HepG2 (cell line): ENCODE measurements at places on chromosomes 16 and 17. TPM values are rescaled to one million over a fixed set of nuclear protein-coding genes. Genes with fewer than 3 reads are reported as not detected.

The IGSF6 gene
- total RNA-seq, result not detected in 2 replicates

The TBC1D3K gene
- not detected in 2 replicates for total RNA-seq

The HOXB13 gene
- not detected in 2 replicates for total RNA-seq

The EVI2B gene
- not detected in 2 replicates for total RNA-seq

The ZNF469 gene
- not detected in 2 replicates for total RNA-seq

The LAT gene
- total RNA-seq, result 0.28 and 2.0 TPM in 2 replicates

The CEP112 gene
- 2.7 and 3.4 TPM in 2 replicates for total RNA-seq

The B4GALNT2 gene
- not detected in 2 replicates for total RNA-seq

The GPR139 gene
- not detected in 2 replicates for total RNA-seq

The CSNK2A2 gene
- total RNA-seq, result 46.4 and 75.8 TPM in 2 replicates

The AURKB gene
- total RNA-seq, result 67.7 and 75.3 TPM in 2 replicates

The CCL5 gene
- 0.13 TPM in 1 of 2 replicates, not detected in the other for total RNA-seq

The KRTAP4-1 gene
- not detected in 2 replicates for total RNA-seq

The SOX8 gene
- total RNA-seq, result 0.15 and 0.20 TPM in 2 replicates

The PHKG2 gene
- total RNA-seq, result 33.9 and 37.4 TPM in 2 replicates

The GSE1 gene
- 16.1 and 19.5 TPM in 2 replicates for total RNA-seq

The ACSM3 gene
- total RNA-seq, result 108 and 125 TPM in 2 replicates

The PRSS8 gene
- 1.2 and 2.6 TPM in 2 replicates for total RNA-seq

The ITGB4 gene
- 4.0 and 6.9 TPM in 2 replicates for total RNA-seq

The DHRS7C gene
- not detected in 2 replicates for total RNA-seq

The PRRT2 gene
- 0.11 and 0.51 TPM in 2 replicates for total RNA-seq

The KRT27 gene
- not detected in 2 replicates for total RNA-seq

The CPD gene
- 54.3 and 72.3 TPM in 2 replicates for total RNA-seq

The SEZ6 gene
- not detected in 2 replicates for total RNA-seq

The ITGA2B gene
- total RNA-seq, result 0.38 and 0.41 TPM in 2 replicates

The FOXO3B gene
- 2.1 and 2.7 TPM in 2 replicates for total RNA-seq

The CACNG3 gene
- total RNA-seq, result not detected in 2 replicates

The HAGHL gene
- total RNA-seq, result 3.4 and 4.7 TPM in 2 replicates

The PIRT gene
- not detected in 2 replicates for total RNA-seq

The BRD7 gene
- 149 and 169 TPM in 2 replicates for total RNA-seq

The CES1 gene
- 82.8 and 198 TPM in 2 replicates for total RNA-seq

The MYH13 gene
- not detected in 2 replicates for total RNA-seq

The SLC5A11 gene
- total RNA-seq, result 1.7 and 3.3 TPM in 2 replicates

The KRTAP4-6 gene
- not detected in 2 replicates for total RNA-seq

The NKD1 gene
- total RNA-seq, result 59.0 and 70.4 TPM in 2 replicates

The GLIS2 gene
- total RNA-seq, result 0.24 and 0.29 TPM in 2 replicates
